ENCODE measurements at places on chromosomes 7 and 10. TPM values are rescaled to one million over a fixed set of nuclear protein-coding genes. Genes with fewer than 3 reads are reported as not detected.

DNA sequence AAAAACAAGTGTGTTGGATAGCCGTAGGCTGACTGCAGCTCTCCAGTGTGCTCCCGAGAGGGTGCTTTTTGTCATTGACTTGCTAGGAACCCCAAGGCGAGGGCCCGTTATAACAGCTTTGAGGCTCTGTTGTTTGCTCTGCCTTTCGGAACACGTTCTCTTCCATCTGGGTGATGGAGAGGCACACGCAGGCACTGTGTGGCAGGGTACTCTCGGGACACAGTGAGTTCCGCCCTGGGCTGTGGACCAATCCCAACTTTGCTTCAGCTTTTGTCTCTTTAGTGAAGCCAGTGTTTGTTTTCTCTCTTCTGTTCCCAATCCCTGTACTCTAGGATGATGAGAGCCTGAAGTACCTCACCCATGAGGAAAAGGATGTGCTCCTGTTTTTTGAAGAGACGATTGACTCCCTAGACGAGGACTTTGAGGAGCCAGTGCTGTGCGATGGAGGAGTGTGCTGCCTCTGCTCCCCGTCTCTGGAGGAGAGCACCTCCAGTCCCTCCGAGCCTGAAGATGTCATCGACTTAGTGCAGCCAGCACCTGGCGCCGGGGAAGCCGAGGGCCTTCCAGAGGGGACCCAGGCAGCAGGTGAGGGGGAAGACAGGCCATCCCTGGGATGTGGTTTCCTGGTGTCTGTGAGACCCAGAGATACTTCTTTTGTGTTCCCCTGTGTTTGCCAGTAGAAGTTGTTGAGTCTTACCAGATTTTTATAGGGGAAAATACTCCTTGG is 43.2 kb downstream of the PROSER2 start:
- peaks cover 15% of the 10 kb centered on the region for H3K4me1 ChIP-seq
- DNase-seq: no peak
- no peaks in the 10 kb centered on the region for H3K36me3 ChIP-seq
- H3K4me3 ChIP-seq: no peak overlapping the region

GRCh38 chr7:80671744-80672143 is 33.3 kb downstream of the CD36 start:
- no peaks in the 10 kb centered on the region for H3K4me1 ChIP-seq
- H3K27ac ChIP-seq: no peak overlapping the region
- H3K36me3 ChIP-seq: no peaks in the 10 kb centered on the region
- H3K27me3 ChIP-seq: no peaks in the 10 kb centered on the region
- no peak overlapping the region for H3K4me3 ChIP-seq

DNA sequence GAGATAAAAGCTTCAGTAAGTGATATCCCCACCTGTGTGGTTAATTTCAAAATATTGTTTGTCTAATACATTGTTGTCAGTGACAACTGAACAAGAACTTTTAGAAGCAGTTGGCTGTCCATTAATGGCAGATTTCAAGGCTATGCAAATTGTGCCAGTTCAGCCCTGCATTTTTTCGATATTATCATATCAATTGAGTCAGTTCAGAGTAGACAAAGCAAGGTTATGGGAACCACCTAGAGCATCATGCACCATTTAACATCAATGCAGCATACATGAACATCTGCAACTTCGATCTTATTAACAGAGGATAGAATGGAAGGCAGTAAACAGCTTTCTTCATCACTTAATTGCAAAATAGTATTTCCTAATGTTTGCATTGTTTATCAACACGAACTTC is 180.7 kb upstream of the KAT6B start:
- no peak overlapping the region for H3K27ac ChIP-seq
- DNase-seq: no peak
- H3K27me3 ChIP-seq: no peaks in the 10 kb centered on the region
- peaks cover 3% of the 10 kb centered on the region for H3K4me1 ChIP-seq

Gene HECW1
- polyA plus RNA-seq: not detected

DNA sequence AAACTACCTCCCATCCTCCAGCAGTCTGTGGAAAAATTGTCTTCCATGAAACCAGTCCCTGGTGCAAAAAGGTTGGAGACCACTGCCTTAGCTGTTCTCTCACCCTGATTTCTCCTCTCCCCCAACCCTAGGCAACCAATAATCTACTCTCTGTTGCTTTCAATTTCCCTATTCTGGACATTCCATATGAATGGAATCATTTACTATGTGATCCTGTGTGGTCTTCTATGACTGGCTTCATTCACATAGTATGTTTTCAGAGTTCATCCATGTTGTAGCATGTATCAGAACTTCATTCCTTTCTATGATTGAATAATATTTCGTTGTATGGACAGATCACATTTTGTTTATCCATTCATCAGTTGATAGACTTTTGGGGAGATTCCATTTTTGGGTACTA is 38.3 kb upstream of the DLG5 start:
- no peaks in the 10 kb centered on the region for H3K36me3 ChIP-seq
- no peak for DNase-seq
- H3K4me1 ChIP-seq: no peaks in the 10 kb centered on the region
- H3K4me3 ChIP-seq: no peak overlapping the region
- H3K27me3 ChIP-seq: no peaks in the 10 kb centered on the region

DNA sequence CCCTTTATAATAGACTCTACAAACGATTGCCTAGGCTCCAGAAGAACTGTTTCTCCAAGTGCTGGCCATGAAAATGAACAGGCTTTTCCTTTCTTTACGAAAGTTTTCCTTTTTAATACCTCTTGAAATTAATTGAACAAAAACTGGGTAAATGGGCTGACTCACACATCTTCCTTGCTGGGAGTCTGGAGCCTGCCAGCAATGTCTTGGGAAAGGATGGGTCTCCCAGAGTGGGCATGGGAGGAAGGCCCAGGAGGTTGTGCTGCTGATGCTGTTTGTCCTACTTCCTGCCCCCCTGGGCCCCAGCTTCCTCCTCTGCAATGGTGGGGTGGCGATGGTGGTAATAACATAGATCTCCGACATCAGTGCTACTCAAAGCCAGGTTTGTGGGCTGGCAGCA is 174.1 kb downstream of the RPS24 start:
- no peak for DNase-seq
- H3K4me1 ChIP-seq: peaks cover 20% of the 10 kb centered on the region
- H3K36me3 ChIP-seq: no peaks in the 10 kb centered on the region
- H3K4me3 ChIP-seq: no peak overlapping the region
- no peaks in the 10 kb centered on the region for H3K27me3 ChIP-seq

Gene STEAP2
- polyA plus RNA-seq: 2.0 TPM

Gene MYOF
- 13.7 TPM for polyA plus RNA-seq

DNA sequence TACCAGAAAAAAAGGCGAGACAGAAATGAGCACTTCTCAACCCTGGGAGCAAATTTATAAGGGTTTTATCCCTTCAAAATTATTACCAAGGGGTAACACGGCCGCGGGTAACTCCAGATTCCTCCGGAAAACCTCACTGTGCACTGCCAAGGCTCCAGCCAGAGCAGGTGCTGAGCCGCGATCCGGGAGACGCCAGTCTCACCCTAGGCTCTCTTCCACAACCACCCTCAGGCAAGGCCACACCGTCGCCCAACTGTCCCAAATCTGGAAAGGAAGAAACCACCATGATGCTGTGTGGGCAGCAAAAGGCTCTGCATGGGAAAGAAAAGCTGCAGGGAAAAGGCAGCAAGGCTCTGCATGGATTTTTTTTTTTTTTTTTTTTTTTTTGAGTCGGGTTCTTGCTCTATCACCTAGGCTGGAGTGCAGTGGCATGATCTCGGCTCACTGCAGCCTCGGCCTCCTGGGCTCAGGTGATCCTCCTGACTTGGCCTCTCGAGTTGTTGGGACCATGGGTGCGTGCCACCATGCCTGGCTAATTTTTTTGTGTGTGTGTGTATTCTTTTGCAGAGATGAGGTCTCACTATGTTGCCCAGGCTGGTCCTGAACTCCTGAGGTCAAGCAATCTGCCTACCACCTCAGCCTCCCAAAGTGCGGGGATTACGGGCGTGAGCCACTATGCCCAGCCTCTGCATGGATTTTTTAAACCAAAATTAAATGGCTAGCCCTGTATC is 39.0 kb downstream of the MAD1L1 start:
- no peaks in the 10 kb centered on the region for H3K27me3 ChIP-seq
- no peaks in the 10 kb centered on the region for H3K36me3 ChIP-seq
- H3K4me3 ChIP-seq: no peak overlapping the region
- peak; percentile 13 for DNase-seq
- no peak overlapping the region for H3K27ac ChIP-seq

Gene HYCC1
- polyA plus RNA-seq: 2.7 TPM

Gene MAD1L1
- 25.8 TPM for polyA plus RNA-seq

- no peak overlapping the region for H3K27ac ChIP-seq
- H3K4me3 ChIP-seq: no peak overlapping the region
- H3K4me1 ChIP-seq: no peaks in the 10 kb centered on the region
- DNase-seq: no peak
- no peaks in the 10 kb centered on the region for H3K36me3 ChIP-seq
These were observed 211.2 kb upstream of the GPR26 start for GRCh38 chr10:123454987-123455386.

DNA sequence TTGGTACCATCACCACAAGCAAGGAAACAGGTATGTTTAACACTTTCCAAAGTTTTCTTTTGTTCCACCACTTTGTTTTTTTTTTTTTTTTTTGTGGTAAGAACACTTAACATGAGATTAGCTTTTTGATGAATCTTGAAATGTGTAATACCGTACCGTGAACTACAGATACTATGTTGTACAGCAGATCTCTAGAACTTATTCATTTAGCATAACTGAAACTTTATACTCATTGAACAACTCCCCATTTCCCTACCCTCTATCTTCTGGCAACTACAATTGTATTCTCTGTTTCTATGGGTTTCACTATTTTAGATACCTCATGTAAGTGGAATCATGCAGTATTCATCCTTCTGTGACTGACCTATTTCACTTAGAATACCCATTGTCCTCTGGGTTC is 162.7 kb upstream of the ITGB1 start:
- H3K36me3 ChIP-seq: no peaks in the 10 kb centered on the region
- no peak for DNase-seq
- H3K27ac ChIP-seq: no peak overlapping the region
- H3K4me1 ChIP-seq: peaks cover 13% of the 10 kb centered on the region
- H3K4me3 ChIP-seq: no peak overlapping the region

DNA sequence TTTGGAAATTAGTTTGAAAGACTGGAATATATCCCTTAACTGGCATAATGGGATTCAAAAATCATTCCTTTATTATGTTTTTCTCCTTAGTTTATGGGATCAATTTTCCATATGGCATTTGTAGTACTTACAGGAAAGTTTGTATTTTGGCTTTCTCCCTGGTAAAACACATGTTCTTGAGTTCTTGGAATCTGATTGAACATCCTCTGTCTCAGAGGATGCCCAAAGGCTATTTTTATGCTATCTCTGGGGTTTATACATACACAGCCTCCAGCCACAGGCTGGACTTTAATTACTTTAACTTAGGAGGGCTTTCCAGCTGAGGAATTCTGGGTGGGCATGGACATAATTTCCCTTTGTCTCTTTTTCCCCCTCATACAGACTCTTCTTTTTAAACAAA is 236.4 kb downstream of the HGF start:
- no peak overlapping the region for H3K4me3 ChIP-seq
- DNase-seq: no peak
- H3K27me3 ChIP-seq: no peaks in the 10 kb centered on the region
- no peaks in the 10 kb centered on the region for H3K4me1 ChIP-seq

Gene GNGT1
- not detected for polyA plus RNA-seq

DNA sequence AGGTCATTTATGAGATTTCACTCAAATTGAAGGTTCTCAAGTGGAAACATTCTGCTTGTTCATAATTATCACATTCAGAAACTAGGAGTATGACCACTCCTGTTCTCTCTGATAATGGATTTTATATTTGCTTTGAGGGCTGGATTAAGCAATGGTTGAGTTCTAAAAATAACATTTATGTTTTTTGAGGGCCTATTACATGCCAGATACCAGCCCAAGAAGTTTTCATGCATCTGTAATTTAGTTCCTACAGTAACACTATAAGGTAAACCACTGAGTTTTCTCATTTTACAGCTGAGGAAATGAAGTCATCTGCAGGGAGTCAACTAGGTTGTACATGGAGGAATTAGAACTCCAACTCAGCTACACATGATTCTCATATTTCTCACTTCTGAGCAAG is 25.5 kb upstream of the NKX2-3 start:
- no peaks in the 10 kb centered on the region for H3K4me1 ChIP-seq
- no peaks in the 10 kb centered on the region for H3K27me3 ChIP-seq
- no peak for DNase-seq

DNA sequence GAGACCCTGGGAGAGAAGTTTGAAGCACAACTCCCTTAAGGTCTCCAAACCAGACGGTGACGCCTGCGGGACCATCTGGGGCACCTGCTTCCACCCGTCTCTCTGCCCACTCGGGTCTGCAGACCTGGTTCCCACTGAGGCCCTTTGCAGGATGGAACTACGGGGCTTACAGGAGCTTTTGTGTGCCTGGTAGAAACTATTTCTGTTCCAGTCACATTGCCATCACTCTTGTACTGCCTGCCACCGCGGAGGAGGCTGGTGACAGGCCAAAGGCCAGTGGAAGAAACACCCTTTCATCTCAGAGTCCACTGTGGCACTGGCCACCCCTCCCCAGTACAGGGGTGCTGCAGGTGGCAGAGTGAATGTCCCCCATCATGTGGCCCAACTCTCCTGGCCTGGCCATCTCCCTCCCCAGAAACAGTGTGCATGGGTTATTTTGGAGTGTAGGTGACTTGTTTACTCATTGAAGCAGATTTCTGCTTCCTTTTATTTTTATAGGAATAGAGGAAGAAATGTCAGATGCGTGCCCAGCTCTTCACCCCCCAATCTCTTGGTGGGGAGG is 10.8 kb downstream of the SERPINE1 start:
- peaks cover 25% of the 10 kb centered on the region for H3K36me3 ChIP-seq
- no peak overlapping the region for H3K4me3 ChIP-seq
- H3K4me1 ChIP-seq: peaks cover 16% of the 10 kb centered on the region

Gene RNF148
- polyA plus RNA-seq: not detected

Measured in stomach (tissue), 19 donors.